Esophagus squamous epithelium (tissue), 5 donors: ENCODE measurements at places on chromosomes 1 and 21.

DNA sequence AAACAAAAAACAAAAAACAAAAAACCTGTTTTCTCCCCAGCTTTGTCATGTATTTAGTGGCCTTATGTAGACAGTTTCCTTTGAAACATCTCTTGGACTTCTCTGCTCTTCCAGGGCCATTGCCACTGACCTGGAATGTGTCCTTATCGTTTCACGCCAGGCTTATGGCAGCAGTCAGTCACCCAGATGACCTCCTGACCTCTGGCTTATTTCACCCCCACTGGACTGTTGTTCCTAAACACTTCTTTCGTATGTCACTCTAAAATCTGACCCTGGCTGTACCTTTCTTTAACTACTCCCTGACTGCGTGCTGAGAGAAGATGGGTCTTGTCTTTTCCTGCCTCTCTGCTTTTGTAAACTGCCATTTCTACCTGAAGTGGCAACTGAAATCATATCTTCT lies 9.1 kb downstream of the LGALS8 start:
- no peak for DNase-seq

- no peak for DNase-seq
Measured at GRCh38 chr1:238690415-238690814, 696.0 kb upstream of the CHRM3 start.

GRCh38 chr1:20278692-20279130 lies 12.0 kb upstream of the VWA5B1 start:
- no peak for DNase-seq

- DNase-seq, result no peak
Measured at GRCh38 chr1:113046569-113046968, 26.4 kb upstream of the LRIG2 start.

DNA sequence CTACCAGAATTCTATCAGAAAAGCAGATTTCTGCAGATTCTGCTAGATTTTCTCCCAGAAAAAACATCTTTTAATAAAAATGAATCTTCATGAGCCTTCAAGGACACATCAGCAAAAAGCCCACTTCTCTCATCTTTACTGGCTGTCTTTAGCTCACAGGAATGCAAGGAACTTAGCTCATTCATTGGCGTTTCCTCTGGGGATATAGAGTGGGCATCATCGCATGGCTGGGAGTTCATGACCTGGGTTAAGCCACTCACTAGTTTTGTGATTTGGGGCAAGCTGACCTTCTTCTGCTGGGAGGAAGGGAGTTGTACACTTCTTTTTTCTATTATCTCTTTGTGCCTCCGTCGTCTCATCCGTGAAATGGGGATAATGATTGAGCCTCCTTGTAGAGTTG lies 149.7 kb downstream of the KAZN start:
- no peak for DNase-seq

GRCh38 chr1:227729881-227730629 lies 5.0 kb downstream of the JMJD4 start:
- DNase-seq, result no peak

GRCh38 chr1:28412731-28413130 lies 43.2 kb downstream of the PHACTR4 start:
- DNase-seq, result no peak

- DNase-seq, result no peak
Measured at GRCh38 chr1:147377263-147378246, 135.1 kb downstream of the CHD1L start.

- DNase-seq, result no peak
Measured at GRCh38 chr1:97138515-97139032, 417.0 kb downstream of the PTBP2 start.

DNA sequence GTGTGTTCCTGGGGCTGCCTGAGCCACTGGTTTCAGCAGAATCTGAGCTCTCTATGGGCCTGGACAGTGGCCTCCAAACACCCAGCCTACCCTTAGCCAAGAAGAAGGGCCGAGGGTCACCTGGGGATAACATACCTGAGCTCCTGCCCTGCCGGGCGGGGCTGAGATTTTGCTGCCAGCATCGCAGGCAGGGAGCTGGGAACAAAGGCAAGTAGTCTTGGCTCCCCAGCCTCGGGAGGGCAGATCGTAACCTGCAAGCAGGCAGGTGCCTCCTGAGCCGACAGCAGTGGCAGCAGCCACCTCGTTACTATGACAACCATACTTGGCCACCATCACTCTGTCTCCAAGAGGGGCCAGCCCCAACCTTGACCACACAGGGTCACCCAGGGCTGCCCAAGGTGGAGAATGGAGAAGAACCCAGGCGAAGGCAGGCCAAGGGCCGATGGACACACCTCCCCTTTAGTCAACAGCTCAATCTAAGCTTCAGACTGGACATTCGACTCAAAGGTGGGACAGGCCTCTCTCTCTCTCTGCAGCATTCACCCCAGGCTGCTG lies 54.6 kb downstream of the TOMM20 start:
- no peak for DNase-seq

- no peak for DNase-seq
Measured at GRCh38 chr1:241532162-241532531, at the start of gene KMO. KMO (plus strand) TSS chr1:241532378; CDS start chr1:241532445, 67 bp downstream.
